ENCODE measurements at places on chromosomes 7 and 10. TPM values are rescaled to one million over a fixed set of nuclear protein-coding genes. Genes with fewer than 3 reads are reported as not detected.
A peak's percentile ranks its signal among the peaks of the same experiment; 100 is the strongest.

GRCh38 chr7:47443049-47443448 is 138.9 kb downstream of the TNS3 start:
- no peak for DNase-seq
- H3K27me3 ChIP-seq, result no peaks in the 10 kb centered on the region
- H3K36me3 ChIP-seq, result peaks cover 14% of the 10 kb centered on the region
- peak overlapping the region; percentile 77 for H3K27ac ChIP-seq
- peaks cover 49% of the 10 kb centered on the region for H3K4me1 ChIP-seq

DNA sequence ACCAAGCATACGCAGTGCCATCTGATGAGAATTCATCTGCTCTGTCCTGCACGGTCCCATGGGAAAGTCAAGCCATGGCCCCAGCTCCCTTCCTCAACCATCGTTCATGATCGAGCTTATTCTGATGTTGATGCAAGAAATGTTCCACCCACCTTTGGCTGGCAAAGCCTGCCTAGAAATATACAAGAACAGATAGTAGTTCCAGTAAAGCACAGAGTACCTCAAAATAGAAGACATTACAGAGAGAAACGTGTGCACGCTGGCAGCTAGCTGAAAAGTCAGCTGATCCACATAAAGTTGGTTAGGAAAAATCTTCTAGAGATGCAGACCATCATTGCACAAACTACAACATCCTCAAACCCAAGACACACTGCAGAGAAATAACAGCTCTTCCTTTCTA is 127.0 kb downstream of the PTPRN2 start:
- no peaks in the 10 kb centered on the region for H3K27me3 ChIP-seq
- no peak overlapping the region for H3K4me3 ChIP-seq
- no peaks in the 10 kb centered on the region for H3K4me1 ChIP-seq
- no peaks in the 10 kb centered on the region for H3K36me3 ChIP-seq
- no peak overlapping the region for H3K27ac ChIP-seq

- peaks cover 28% of the 10 kb centered on the region for H3K4me1 ChIP-seq
- H3K27ac ChIP-seq, result peak within 1 kb of the TSS; percentile 73
- H3K36me3 ChIP-seq, result peaks cover 7% of the 10 kb centered on the region
- H3K4me3 ChIP-seq, result peak within 1 kb of the TSS; percentile 75
Measured at GRCh38 chr7:149773446-149774236, at the start of gene ZNF467. Gene ZNF467, minus strand, starts transcription at chr7:149773588. Its CDS starts 2,556 bp downstream, at chr7:149771032.

DNA sequence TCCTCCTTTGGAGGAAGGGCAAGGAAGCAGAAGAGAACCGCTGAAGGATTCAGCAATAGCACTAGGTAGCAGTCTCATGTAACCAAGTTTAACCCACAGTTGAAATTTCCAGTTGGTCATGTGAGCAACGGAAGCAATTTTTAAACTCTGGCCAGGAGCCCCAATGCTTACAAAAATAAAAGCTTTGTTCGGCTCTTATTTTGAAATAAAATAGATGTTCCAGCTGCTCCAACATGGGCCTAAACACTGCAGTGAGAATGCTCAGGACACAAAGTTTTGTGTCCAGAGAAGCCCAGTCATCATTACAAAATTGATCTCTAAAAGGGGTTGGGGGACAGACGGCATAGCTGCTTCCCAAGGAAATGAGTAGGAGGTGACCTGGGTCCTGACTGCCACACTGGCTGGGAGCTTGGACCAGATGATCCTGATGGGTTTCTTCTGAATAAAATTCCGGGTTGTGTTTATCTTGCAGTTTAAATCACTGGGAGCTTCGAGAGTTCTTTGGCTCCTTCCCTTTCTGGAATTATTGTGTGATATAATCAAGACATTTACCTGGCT is 452 bp upstream of the TMEM140 start:
- no peak overlapping the region for H3K4me3 ChIP-seq
- H3K36me3 ChIP-seq, result no peaks in the 10 kb centered on the region
- H3K27ac ChIP-seq, result no peak overlapping the region
- peaks cover 3% of the 10 kb centered on the region for H3K4me1 ChIP-seq

- H3K27me3 ChIP-seq, result no peaks in the 10 kb centered on the region
- no peaks in the 10 kb centered on the region for H3K4me1 ChIP-seq
- no peaks in the 10 kb centered on the region for H3K36me3 ChIP-seq
- H3K27ac ChIP-seq, result no peak overlapping the region
Measured at GRCh38 chr10:50438049-50438936, 185.5 kb downstream of the SGMS1 start.

DNA sequence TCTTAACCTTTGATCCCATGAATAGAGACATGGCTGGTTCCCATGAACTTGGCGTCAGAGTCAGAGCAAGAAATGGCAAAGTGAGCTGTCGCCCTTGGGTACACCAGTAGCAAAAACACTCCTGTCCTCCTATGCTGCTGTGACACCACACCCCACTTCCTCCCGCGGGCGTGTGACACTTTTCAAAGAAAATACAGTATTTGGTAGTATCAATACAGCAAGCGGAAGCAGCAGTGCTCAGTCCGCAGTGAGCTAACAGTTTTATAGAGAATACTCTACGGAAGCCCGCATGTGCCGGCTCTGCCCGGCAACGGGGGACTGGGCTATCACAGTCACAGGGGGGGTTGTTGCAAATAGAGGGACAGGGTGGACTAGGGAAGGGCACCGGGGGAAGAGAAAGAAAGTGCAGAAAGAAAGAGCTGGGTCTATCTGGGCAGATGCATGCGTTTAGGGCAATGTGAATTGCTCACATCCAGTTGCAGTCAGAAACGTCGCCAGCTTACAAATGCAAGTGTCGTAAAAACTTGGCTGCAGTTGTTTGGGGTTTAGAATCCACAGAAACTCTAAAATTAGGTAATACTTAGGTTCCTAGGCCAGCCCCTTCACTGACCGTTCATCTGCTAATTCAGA is 49.8 kb downstream of the PRKCQ start:
- H3K27ac ChIP-seq, result no peak overlapping the region
- no peak for DNase-seq
- H3K36me3 ChIP-seq, result no peaks in the 10 kb centered on the region
- peaks cover 30% of the 10 kb centered on the region for H3K27me3 ChIP-seq

GRCh38 chr10:119336599-119336998 is 129.2 kb downstream of the GRK5 start:
- H3K4me3 ChIP-seq, result no peak overlapping the region
- H3K36me3 ChIP-seq, result peaks cover 3% of the 10 kb centered on the region
- peaks cover 44% of the 10 kb centered on the region for H3K4me1 ChIP-seq

DNA sequence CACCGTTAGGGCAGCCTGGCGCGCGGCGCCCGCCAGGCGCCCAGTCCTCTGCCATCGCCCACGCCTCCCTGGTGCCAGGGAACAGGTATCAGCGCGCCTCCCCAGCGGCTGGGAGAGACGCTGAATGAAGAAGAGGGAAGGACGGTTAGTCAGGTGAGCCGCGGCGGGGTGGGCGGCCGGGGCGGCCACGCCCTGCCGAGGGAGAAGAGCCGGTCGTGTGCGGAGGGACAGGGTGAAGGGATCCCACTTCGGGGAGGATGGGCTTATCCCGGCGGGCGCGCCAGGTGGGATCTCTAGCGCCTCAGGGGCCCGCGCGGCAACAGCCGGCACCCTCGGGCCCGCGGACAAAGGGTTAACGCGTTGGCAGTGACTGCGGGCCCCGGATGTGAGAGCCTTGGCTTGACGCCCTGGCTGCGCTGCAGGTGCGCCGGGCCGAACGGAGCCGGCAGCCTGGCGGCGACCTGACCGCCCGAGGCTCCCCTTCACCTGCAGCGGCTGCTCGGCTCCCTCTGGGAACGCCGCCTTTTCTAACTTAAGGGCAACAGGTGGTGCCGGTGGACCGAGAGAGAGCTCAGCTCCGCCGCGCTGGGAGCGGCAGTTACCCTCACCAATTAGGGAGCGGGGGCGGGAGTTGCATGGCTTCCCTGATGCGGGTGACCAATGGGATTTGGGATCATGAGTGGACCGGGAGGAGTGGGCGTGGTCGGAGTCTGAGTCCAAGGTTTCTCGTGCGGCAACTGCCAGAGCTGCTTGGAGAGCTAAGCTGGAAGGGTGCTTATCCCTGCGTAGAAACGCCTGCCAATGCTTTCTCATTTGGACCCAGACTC is at the start of gene ARL4A:
TSS of gene ARL4A (plus strand) at position 743 of the 827 bp plus-strand sequence. CDS start 622 bp downstream, outside the sequence.
- peak; percentile 99 for DNase-seq
- no peaks in the 10 kb centered on the region for H3K36me3 ChIP-seq
- peak within 1 kb of the TSS; percentile 97 for H3K27ac ChIP-seq
- H3K4me3 ChIP-seq, result peak within 1 kb of the TSS; percentile 93
- peaks cover 45% of the 10 kb centered on the region for H3K4me1 ChIP-seq

GRCh38 chr7:17633067-17633466 is 307.2 kb downstream of the SNX13 start:
- no peaks in the 10 kb centered on the region for H3K36me3 ChIP-seq
- H3K27ac ChIP-seq, result no peak overlapping the region
- H3K27me3 ChIP-seq, result peaks cover 35% of the 10 kb centered on the region
- DNase-seq, result no peak

DNA sequence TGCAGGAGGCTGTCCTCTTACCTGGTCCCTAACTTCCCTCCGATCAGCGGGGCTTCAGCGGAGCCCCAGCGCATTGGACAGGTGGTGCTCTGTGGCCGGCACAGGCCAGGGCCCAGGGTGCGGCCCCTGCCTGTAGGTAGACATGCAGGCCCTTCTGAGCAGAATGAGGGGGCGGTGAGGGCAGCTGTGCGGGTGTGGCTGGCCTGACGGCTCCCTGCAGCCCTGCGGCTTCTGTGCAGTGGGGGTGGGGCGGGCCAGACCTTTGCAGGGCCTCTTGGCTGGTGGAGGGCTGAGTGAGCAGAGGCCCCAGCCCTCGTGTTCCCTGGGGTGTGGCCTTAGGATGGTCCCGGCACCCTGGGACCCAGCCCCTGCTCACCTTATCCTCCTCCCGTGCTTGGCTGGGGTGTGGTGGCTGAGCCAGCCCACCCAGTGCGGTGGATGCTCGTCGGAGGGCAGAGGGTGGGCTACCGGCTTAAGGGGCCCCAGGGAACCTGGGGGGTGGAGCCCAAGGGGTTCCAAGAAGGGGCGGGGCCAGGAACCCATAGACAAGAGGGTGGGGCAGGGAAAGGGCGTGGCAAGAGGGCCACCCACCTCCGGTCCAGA is 175.2 kb upstream of the TNRC18 start:
- peaks cover 7% of the 10 kb centered on the region for H3K36me3 ChIP-seq
- no peak for DNase-seq
- peak overlapping the region; percentile 33 for H3K4me3 ChIP-seq
- H3K27me3 ChIP-seq, result no peaks in the 10 kb centered on the region
- peaks cover 31% of the 10 kb centered on the region for H3K4me1 ChIP-seq

GRCh38 chr10:111486346-111486745 is 409.5 kb downstream of the ADRA2A start:
- peaks cover 2% of the 10 kb centered on the region for H3K36me3 ChIP-seq
- no peak overlapping the region for H3K27ac ChIP-seq
- no peak for DNase-seq
- no peak overlapping the region for H3K4me3 ChIP-seq
- H3K4me1 ChIP-seq, result no peaks in the 10 kb centered on the region

- no peak overlapping the region for H3K4me3 ChIP-seq
- peaks cover 1% of the 10 kb centered on the region for H3K27me3 ChIP-seq
- H3K4me1 ChIP-seq, result peaks cover 17% of the 10 kb centered on the region
- DNase-seq, result no peak
Measured at GRCh38 chr10:126315494-126316177, 72.6 kb downstream of the ADAM12 start.

DNA sequence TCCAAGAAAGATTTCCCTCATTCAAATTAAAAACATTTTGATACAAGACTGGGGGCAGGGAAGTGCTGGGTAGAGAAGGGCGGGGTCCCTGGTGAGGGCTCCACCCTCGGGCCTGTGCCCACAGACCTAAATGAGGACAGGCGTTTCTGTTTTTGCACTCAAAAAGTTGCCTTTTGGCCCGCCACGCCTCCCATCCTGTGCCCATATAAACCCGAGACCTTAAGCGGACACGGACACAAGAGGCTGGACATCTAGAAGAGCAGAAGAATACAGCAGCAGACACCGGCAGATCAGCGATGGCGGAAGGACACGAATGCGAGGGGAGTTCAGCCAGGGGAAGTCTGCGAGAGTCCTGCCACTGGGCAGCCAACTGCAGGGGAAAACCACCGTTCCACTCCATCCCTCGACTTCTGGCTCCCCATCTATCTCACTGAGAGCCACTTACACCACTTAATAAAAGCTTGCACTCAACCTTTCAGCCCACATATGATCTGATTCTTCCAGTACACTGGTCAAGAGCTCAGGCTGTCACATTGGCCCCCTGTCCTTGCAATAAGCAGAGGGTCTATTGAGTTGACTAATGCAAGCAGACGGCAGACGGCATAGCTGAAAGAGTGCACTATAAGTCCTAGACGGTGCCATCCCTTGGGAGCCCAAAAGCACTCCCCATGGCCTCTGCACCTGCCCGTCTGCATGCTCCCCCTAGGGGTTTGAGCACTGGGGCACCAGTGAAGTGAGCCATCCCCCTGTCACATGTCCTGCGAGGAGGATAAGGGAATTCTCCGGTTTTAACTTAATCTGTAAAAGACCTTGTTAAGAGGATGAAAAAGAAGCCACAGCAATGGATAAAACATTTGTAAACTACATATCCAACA is 181.8 kb upstream of the PRSS1 start:
- H3K27me3 ChIP-seq, result no peaks in the 10 kb centered on the region
- no peak for DNase-seq
- no peak overlapping the region for H3K27ac ChIP-seq
- peaks cover 5% of the 10 kb centered on the region for H3K4me1 ChIP-seq

- H3K4me1 ChIP-seq, result peaks cover 5% of the 10 kb centered on the region
- H3K36me3 ChIP-seq, result no peaks in the 10 kb centered on the region
- no peak overlapping the region for H3K4me3 ChIP-seq
- H3K27me3 ChIP-seq, result peaks cover 15% of the 10 kb centered on the region
Measured at GRCh38 chr7:50806143-50806542, 23.4 kb upstream of the GRB10 start.

GRCh38 chr10:57119684-57120083 is 758.6 kb upstream of the ZWINT start:
- H3K4me3 ChIP-seq, result no peak overlapping the region
- DNase-seq, result no peak
- no peaks in the 10 kb centered on the region for H3K36me3 ChIP-seq
- H3K27me3 ChIP-seq, result no peaks in the 10 kb centered on the region
- H3K27ac ChIP-seq, result no peak overlapping the region
- H3K4me1 ChIP-seq, result no peaks in the 10 kb centered on the region

- peaks cover 43% of the 10 kb centered on the region for H3K27me3 ChIP-seq
- H3K4me1 ChIP-seq, result no peaks in the 10 kb centered on the region
- DNase-seq, result no peak
- H3K4me3 ChIP-seq, result no peak overlapping the region
Measured at GRCh38 chr10:43218951-43219837, 47.7 kb downstream of the RASGEF1A start.

- H3K27me3 ChIP-seq, result no peaks in the 10 kb centered on the region
- no peak overlapping the region for H3K4me3 ChIP-seq
- no peaks in the 10 kb centered on the region for H3K36me3 ChIP-seq
- H3K4me1 ChIP-seq, result peaks cover 4% of the 10 kb centered on the region
- DNase-seq, result no peak
- no peak overlapping the region for H3K27ac ChIP-seq
Measured at GRCh38 chr7:28112467-28112866, 68.1 kb downstream of the JAZF1 start.

Gene GDF2
- not detected for total RNA-seq

Gene PANK1
- 27.2 TPM for total RNA-seq

Gene PNLIPRP3
- total RNA-seq, result not detected

Gene SPDYE1
- total RNA-seq, result not detected

Gene SYT15
- 3.0 TPM for total RNA-seq

Gene FANK1
- total RNA-seq, result 11.0 TPM

Gene MASTL
- 11.8 TPM for total RNA-seq

Data from mesothelial cell of epicardium (in vitro differentiated cells).